ENCODE measurements at places on chromosomes 7 and 10.

DNA sequence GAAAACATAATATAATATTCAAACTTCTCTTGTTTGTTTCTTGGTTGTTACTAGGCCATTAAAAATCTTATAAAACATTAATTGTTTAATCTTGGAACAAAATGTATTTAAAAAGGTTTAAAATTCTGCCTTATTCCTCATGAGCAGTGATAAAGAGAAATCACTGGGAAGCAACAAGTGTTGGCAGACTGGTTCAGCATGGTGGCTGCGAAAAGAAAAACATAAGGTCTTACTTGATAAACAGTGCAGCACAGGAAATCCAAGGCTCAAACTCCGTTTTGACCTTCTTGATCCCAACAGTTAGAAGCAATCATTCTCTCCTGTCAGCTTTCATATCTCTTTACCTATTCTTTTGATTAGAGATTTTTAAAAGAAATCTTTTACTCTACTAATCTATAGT, 530.8 kb downstream of the CNTNAP2 start:
- no peak for DNase-seq

- DNase-seq = peak; percentile 77
Measured at GRCh38 chr7:100513212-100513810, 25.7 kb upstream of the AGFG2 start.

DNA sequence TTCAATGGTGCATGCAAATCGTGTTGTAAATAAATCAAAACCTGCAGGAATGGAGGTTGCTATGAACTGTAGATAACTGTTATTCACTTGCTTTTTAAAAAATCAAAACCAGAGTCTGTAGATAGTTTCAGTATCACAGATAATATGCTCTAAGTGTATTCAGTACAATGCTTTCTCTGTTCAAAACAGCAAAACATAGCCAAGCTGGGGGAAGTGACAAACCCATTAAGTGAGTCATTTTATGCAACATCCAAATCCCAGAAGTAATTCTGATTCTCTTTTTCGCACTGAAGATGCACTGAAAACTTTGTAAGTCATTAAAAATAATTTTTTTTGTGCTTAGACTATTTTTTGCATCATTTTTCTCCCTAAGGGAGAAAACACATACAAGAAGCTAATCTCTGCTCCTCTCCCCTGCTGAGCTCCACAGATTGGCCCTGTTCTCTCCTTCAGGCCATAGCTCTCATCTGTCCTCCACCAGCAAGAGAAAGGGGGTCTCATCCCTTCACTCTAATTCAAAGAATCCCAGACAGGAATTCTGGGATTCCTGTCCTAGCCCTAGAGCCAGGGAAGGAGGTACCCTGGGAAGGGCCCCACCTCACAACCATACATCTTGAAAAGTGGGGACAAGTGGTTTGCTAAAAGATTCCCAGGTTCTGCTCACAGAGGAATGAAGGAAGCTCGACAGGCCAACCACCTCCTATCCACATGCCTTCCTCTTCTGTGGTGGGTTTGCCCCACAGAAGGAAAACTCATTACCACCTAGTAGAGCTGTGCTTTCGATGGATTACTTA, 4.9 kb downstream of the PRTFDC1 start:
- no peak for DNase-seq

- no peak for DNase-seq
Measured at GRCh38 chr7:137860542-137860941, 13.8 kb upstream of the DGKI start.

DNA sequence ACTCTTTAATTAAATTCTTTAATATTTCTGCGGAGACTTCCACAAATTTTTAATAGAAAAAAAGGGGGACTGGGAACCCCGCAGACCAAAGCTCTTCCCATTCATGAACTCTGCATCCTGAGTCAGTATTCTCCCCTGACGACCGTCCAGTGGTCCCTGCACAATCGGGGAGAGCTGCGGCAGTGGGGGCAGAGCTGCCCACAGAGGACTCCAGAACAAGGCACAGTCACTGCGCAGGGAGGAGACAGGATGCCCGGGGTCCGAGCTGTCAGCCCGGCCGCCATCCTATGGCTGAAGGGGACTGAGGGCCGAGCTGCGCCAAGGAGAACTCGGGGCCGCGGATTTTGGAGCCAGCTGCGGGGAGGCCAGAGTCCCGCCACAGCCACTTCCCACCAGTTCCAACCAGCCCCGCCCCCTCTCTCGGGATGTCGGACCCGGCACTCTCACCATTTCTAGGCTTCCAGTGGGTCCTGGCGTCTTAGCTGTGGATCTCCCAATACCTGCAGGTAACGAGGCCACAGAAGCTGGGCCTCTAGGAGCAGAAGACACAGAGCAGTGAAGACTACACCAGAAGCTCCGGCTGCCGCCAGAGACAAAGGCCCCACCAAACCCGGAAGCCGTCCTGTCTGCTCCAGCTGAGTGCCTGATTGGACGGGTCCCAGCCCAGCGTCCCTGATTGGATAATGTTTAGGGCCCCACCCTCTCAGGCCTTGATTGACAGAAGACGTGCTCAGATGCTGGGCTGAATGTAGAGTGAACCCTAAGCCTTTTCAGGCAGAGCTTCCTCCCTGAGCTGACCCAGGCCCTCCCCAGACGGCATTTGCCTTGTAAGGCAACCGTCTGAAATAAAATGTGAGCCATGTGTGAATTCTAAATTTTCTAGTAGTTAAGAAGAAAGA, at the start of gene ERV3-1:
Gene ERV3-1 (minus strand): TSS at position 594 of the 899 bp plus-strand sequence. CDS start 13,661 bp downstream, outside the sequence.
- peak; percentile 98 for DNase-seq

GRCh38 chr7:17618652-17618974, 320.2 kb downstream of the AHR start:
- no peak for DNase-seq

DNA sequence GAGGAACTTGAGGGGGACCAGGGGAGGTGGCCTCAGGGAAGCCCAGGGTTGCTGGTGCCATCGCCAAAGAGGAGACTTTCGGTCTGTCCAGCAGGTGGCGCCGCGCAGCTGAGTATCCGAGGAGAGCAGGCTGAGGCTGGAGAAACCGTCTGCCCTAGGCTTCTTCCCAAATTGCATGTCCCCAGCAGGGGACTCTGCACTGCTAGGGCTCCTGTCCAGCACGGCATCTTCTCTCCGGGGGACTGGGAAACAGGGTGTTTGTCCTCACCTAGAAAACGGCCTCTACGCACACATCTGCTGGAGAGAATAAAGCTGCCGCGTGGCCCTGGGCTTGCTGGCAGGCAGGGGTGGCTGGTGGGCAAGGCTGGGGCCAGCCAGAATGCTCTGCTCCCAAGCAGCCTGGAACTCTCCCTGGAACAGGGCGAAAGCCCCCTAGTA, 161.9 kb downstream of the SH2D4B start:
- DNase-seq = peak; percentile 64

- DNase-seq = peak; percentile 32
Measured at GRCh38 chr7:98240961-98241673, 10.9 kb downstream of the TECPR1 start.

DNA sequence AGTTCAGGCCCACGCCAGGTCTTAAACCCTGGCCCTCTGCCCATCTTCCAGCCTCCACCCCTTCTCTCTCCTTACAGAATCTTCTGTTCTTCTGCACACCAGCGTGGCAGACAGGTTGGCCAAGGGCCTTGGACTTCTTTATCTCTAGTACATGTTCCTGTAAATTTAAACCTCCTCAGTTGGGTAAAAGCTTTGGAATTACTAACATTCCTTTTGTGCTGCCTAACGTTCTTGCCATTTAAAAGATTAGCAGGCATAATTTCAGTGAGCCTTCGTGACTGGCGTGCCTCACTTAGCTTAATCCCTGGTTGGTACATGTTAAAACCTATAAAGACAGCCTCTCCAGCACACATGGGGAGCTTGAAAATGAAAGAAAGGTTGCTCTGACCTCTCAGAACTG, 192.2 kb downstream of the CUX1 start:
- no peak for DNase-seq

- no peak for DNase-seq
Measured at GRCh38 chr10:69866688-69867461, 65.2 kb downstream of the COL13A1 start.

GRCh38 chr7:4665661-4666060, 16.4 kb upstream of the FOXK1 start:
- DNase-seq = no peak

DNA sequence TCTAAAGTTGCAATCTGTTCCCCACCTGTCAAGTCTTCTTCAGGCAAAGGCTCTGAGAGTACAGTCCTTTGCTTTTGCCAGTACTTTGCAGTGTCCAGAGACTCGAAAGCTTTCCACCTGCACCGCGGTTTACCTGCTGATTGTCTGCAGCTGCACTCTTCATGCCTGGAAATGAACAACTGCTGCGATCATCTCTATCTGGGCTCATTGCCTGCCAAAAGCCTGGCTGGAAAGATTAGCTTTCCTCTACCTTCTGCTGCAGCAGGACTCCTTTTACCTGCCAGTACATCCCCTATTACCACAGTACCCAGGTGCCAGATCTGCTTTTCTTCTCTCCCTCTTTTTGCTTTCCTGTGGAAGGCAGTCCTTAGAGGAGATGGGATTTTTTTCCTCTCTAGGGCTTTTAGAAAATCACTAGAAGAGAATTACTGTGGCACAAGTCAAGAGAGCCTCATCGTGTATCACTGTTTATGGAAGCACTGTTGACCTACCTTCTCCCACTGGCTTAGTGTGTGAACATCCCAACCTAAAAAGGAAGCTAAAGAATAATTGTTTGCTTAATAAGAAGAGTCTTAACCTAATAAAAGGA, 2.2 kb downstream of the STRIP2 start:
- DNase-seq = peak; percentile 51

GRCh38 chr7:27680610-27681009, 17.9 kb upstream of the HIBADH start:
- DNase-seq = no peak

DNA sequence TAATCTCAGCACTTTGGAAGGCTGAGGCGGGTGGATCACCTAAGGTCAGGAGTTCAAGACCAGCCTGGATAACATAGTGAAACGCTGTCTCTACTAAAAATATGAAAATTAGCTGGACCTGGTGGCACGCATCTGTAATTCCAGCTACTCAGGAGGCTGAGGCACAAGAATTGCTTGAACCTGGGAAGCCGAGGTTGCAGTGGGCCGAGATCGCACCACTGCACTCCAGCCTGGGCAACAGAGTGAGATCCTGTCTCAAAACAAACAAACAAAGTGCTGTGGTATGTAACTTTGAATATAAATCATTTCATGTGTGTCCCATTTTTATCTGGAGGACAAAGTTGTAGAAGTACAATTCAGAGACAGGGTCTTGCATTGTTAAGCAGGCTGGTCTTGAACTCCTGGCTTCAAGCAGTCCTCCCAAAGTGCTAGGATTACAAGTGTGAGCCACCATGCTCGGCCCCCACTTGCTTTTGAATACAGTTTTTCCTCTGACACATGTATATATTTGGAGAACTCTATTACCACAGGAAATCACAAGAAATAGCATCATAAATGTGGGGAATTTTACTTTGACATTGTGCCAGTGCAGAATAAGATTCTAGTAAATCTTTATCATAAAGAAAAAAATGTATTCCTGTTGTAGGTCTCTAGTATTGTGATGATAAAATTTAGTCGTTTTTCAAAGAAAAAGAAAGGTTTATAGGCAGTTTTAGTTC, 32.6 kb downstream of the PTPN12 start:
- no peak for DNase-seq

GRCh38 chr7:140048989-140049338, 13.8 kb downstream of the PARP12 start:
- DNase-seq = no peak

GRCh38 chr7:71364551-71364950, 232.6 kb downstream of the GALNT17 start:
- DNase-seq = no peak

DNA sequence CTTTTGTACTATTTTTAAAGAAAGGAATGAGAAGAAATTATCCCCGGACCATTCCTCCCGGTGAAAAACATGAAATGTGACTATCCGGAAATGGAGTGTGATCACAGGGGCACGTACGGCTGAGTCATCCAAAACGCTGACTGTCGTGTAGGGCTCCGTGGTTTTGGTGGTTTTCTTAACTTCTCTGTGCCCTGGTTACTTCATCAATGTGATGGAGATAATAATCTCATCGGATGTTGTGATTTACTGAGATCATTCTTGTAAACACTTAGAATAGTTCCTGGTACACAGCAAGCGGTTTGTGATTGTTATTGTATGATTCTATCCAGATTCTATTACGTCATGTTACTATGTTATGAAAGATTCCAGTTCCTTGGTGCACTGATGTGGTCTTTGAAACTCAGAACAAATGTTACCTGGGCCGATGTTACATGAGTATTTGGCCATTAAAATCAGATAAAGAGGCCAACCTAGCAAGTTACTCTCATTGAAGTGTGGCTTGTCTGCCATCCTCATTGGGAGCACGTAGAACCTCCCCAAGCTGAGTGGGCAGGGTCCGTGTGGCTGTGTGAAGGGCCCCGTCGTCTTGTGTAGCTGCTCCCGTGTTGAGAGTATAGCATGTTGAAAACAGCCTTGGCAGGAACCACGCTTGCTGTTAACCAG, 99.5 kb downstream of the CAMK1D start:
- DNase-seq = peak; percentile 77

GRCh38 chr7:125845686-125846085, 916.1 kb upstream of the POT1 start:
- no peak for DNase-seq
